Right hindlimb (tissue), 1 donor: ENCODE measurements at places on chromosomes 11 and 22.

DNA sequence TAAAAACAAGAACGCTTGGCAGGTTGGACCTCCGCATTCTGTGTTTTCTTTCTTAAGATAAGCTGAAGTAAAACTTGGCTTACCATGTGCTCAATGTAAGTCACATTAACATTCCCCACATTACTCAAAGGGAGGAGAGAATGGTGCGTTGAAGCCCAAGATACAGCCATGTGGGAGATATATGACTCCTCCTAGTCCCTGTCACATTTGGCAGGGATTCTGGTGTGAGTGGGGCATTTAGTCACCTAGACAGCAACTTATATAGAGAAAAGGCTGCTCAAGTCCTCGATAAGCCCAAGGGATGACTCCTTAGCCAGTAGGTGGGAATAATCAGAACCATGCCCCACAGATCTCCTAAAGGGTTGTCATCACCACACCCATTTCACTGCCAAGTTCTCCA, 4.6 kb downstream of the PRSS23 start:
- no peak for DNase-seq

- DNase-seq: no peak
These were observed 8.7 kb downstream of the CCDC83 start for GRCh38 chr11:85863855-85864254.

GRCh38 chr11:849104-849824, 6.6 kb downstream of the TSPAN4 start:
- peak; percentile 82 for DNase-seq

DNA sequence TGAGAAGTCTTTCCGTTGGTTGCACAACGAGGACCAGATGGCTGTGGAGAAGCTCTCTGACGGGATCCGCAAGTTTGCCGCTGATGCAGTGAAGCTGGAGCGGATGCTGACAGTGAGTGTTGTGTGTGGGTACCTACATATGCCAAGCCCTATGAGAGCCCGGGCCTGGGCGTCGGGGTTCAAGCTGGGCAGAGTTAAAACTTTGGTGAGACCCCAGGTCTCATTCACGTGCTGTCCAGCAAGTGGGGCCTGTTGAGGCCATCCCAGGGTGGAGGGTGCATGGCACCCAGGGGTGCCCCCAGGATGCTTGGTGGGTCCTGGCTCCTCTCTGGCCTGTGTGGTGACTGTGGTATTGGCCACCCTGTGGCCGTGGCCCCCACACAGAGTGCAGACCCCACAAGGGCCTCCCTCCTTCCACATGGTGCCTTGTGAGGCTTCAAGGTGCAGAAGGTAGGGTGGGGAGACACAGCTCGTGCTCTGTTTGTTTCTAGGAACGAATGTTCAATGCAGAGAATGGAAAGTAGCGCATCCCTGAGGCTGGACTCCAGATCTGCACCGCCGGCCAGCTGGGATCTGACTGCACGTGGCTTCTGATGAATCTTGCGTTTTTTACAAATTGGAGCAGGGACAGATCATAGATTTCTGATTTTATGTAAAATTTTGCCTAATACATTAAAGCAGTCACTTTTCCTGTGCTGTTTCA, 12.8 kb downstream of the GATD1 start:
- DNase-seq: no peak

- no peak for DNase-seq
These were observed 25.0 kb downstream of the SERGEF start for GRCh38 chr11:17987826-17988225.

DNA sequence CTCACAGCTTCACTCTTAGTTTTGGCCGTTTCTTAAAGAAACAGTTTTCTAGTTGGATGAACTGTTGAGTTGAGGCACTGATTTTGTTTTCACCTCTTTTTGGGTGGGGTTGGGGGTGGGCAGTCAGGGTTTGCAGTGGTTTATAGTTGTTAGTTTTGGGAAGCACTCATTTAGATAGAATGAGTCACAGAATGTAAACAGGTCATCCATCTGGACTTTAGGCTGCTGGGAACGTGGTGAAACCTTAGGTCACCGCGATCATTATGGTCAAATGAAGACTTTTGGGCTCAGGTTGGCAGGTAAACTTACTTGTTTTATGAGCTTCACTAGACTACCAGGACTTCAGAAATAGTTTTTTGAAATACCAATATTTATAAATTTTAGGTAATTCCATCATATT, 48.4 kb downstream of the CSTPP1 start:
- no peak for DNase-seq

DNA sequence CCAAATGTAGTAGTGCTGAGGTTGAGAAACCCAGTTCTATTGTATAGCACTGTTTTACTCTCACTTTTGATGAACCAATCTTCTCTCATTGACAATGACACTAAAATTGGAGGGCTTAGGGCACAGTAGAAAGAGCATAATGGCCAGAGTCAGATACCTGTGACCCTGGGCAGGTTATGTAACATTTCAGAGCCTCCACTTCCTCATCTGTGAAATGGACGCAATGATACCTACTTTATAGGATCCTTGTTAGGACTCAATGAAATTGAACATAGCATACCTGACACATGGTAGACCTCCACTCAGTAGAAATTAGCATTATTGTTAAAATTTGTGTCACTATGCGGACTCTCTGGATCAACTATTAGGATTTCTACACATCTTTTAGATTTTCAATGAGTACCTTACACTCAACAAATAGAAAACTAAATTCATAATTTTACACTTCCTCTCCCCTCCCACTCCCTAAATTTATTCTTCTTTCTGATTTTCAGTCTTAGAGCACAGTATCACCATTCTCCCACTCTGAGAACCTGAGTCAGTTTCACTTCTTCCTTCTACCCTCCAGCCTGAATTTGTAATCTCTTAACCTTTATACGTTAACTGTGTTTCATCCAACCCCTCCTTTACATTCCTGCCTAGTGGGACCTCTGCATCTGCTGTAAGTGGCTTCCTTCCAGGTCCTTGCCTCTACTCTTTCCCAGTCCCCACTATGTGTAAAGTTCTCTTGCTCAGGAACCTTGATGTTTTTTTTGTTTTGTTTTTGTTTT, 78.3 kb downstream of the MICAL2 start:
- DNase-seq: no peak

GRCh38 chr11:28529540-28530410, 421.6 kb downstream of the METTL15 start:
- no peak for DNase-seq

DNA sequence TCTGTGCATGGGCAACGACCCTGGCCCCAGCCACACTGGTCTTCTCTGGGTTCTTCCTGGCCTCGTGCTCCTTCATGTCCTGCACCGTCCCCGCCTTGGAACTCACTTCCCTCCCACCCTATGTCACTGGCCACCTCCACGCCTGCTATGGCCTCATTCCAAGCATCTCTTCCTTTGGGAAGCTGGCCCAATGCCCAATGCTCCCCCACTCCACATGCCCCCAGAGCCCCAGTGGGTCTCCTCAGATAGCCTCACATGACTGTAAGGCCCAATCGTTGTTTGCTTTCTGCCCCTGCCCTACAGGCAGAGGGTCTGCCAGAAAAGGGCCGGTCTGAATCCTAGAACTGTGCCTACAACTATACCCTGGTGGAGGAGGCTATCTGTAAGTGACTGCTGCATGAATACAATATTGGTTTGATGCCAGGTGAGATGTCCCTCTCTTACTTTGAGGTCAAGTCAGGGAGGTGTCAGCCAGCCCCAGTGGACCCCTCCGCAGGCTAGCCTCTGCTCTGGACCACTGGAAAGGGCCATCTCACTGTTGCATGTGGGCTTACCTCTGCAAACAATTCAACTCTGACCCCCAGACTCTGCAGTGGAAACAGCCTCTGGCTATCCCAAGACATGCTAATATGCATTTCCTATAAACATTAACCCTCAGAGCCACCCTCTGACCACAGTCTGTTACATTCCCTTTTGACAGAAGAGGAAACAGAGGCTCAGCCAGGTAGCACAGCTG, 2.1 kb upstream of the GNAZ start:
- peak; percentile 11 for DNase-seq

GRCh38 chr11:72826191-72826941, 12.2 kb downstream of the ATG16L2 start:
- DNase-seq: no peak

GRCh38 chr11:118619444-118620197, 12.2 kb downstream of the PHLDB1 start:
- peak; percentile 78 for DNase-seq

GRCh38 chr11:34379539-34379938, 21.7 kb upstream of the ABTB2 start:
- no peak for DNase-seq

GRCh38 chr22:32760815-32761214, 40.7 kb upstream of the TIMP3 start:
- no peak for DNase-seq

- DNase-seq: peak; percentile 89
These were observed 7.1 kb downstream of the USP18 start for GRCh38 chr22:18156878-18157713.

DNA sequence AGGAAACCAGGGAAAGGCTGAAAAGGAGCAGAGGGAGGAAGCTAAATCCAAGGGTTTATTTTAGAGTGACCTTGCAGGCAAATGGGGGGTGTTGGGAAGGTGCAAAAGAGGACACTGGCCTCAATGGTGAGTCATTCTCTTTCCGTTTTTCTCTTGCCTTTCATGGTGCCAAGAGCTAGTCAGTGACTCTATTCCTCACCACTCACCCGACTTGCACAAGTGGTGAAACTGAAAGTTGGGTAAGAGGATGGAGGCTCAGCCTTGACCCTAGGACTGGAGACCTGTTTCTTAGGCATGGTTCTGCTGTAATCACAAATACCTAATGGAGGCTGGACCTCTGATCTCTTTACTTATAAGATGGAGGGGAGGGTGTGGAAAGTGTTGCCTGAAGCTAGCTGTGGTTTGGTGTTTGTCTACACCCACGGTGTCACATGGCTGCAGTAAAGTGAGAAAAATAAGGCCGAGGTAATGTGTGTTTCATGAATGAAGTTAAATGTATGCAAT, 67.3 kb upstream of the CREB3L1 start:
- no peak for DNase-seq

DNA sequence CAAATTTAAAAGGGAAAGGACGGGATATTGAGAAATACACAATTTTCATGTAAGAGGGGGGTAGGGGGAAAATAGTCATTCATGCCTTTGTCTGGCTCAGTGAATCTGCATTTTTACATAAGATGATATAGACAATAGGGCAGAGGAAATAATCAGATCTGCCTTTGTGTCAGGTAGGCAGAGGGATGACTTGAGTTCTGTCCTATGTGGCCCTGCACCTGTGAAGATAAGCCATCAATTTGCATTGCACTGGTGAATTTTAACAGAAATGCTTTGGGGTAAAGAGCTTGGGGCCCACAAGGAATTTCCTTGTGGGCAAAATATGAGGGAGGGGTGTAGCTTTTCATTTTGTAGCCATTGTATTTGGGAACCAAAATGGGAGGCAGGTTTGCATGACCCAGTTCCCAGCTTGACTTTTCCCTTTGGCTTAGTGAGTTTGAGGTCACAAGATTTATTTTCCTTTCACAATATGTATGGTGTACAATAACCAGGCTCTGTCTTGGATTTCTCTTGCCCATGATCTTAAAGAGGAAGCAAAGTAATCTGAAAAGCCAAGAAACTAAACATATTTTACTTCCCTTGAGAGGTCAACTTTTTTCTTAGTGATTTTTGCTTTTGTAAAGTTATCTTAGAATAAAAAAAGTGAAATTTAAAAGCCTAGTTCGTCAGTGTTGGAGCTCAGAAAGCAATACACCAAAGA, 77.7 kb upstream of the SORL1 start:
- DNase-seq: no peak

DNA sequence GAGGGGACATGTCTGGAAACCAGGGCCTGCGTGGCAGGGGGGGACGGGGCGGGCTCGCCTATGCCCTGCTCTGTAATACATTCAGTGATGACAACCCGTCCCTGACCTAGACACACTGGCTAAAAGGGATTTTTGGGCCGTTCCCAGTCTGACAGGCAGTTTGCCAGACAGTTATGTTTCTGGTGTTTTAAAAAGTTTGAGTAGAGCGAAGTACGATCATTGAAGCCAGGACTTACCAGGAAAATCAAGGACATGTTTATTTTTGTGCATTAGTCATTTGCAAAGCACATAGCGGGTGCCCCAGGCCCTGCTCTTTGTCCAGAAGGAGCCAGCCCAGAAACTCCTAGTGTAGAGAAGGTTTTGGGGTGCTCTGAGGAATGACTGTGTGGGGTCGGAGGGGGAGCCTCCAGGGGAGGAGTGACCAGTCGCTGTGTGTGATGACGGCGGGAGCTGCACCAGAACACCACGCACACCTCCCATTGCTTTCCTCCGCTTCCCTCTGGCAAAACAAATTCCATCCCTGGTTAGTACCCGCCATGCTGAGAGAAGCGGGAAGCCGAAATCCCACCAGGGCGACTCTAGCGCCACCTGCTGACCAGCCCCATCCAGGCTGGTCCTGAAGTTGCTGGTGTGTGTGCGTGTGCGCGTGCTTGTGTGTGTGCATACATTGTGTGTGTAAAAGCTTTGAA, 50.8 kb downstream of the FBLN1 start:
- peak; percentile 89 for DNase-seq

DNA sequence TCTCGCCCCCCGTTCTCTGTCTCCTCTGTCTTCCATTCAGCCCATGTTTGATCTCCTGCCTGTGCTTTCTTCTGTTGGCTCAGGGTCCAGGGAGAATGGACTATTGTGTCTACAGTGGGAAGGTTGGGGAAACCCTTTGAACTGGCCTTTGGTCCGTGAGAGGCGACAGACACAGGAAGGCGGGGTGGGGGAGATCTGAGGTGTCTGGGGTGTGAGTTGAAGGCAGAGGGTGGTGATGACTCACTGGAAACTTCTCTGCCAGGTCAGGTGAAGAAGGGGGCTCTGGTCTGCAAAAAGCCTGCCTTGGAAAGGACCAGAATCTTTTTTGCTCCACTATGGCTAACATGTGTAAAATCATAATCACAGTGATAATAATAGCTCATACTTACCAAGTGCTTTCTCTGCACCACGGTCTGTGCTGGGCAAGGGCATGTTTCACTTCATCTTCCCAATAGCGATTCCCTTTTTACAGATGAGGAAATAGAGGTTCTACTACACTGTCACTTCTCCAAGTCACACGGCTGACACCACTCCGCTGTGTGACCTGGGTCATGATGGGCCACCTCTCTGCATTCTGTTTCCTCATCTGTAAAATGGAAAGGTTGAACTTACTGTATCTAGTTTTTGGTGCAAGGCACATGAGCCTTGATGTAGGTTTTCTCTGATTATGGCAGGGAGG, 99.8 kb upstream of the ALX4 start:
- DNase-seq: no peak

GRCh38 chr22:22768885-22769284, 118.7 kb upstream of the IGLL5 start:
- DNase-seq: no peak

- peak; percentile 91 for DNase-seq
These were observed at the start of gene UBE2L3 for GRCh38 chr22:21567456-21568346. Gene UBE2L3, plus strand, starts transcription at chr22:21567714. Its CDS starts 31 bp downstream, at chr22:21567745.

DNA sequence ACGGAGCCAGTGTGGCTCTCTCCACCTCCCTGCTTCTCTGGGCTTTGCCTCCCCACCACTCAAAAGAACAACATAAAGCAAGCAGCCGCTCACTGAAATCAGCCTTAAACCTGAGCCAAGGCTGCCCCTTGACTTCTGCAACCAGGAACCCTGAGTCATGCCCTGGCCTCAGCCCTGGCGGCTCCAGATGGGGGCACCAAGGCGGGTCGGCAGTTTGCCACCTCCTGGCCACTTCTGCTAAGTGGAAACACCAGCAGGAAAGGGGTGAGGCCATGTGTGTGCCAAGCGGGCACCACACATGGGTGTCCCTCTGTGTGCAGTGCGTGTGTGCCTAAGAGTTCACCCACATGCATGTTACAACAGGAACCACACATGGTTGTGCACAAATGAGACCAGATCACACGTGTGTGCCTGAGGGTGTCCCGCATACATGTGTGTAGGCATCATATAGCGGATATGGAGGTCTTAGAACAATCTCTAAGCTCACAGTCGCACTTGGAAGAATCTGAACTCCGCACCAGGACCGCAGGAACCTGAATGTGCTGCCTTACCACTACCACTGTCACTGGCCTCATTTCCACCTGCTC, 221.2 kb downstream of the MN1 start:
- no peak for DNase-seq

GRCh38 chr11:68683536-68684384, 584 bp upstream of the GAL start:
- DNase-seq: no peak
